ENCODE measurements at places on chromosomes 3 and 15.
A peak's percentile ranks its signal among the peaks of the same experiment; 100 is the strongest.

- DNase-seq = no peak
These were observed 94.3 kb upstream of the SNRPA1 start for GRCh38 chr15:101389362-101389761.

DNA sequence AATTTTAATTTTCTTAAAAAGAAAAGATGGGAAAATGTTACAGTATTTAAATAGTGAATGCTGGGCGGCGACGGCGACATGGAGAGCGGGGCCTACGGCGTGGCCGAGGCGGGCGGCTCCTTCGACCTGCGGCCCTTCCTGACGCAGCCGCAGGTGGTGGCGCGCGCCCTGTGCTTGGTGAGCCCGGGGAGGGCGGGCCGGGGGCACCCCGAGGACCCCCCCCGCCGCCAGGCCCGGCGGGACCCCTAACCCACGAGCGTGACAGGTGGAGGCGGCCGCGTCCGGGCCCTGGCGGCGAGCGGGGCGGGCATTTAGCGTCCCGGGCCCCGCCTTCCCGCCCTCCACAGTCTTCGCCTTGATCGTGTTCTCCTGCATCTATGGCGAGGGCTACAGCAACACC lies 38.4 kb upstream of the GOLGA8J start:
- no peak for DNase-seq

GRCh38 chr15:99439524-99439835 lies 126.3 kb upstream of the MEF2A start:
- no peak for DNase-seq

DNA sequence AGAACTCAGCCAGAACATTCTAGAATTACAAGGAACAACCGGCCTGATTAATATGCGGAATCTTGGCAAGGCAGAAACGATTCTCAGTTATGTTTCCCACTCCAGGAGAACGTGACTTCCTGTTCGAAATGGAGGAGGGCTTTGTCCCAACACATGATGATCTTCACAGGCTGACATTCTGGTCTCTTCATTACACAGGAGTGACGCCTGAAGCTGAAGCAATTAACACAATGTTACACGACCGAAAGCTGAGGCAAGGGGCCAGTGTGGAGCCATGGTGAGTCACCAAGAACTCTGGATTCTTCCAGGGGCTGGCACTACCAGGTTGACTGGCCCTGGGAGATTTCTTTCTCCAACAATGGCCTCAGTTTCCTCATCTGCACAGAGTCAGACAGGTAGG lies 40.9 kb downstream of the RFTN1 start:
- DNase-seq = no peak

DNA sequence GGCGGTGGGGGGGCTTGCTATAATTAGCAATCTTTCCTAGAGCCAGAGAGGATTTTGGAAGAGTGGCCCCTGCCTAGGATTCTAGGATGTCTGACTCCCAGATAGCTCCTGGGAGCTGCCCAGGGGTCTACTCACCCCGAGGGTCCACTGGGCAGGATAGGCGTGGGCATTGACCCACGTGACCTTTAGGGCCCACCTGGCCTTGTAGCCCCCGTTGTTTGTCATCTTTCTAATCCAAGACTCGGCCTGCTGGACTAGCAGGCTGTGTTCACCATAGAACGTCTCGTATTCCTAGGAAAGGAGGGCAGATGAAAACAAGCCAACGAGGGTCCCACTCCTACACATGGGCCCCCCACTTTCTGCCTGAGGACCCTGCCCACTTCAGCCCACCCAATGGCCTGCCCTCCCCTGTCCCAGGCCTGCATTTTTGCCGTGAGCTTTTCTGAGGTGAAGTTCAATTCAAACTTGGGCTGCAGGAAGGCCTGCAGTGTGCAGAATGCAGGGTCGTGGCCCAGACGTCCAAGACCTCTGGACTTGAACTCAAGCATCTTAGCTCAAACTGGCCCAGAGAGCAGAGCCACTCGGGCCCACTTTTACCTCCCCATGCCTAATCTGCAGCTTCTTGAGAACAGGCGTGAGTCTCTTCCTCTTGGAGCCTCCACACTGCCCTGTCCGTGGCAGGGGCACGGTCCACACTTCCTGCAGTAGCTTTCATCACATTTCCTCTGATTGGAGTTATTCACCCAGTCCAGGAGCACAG lies 41.5 kb downstream of the MUC4 start:
- no peak for DNase-seq

DNA sequence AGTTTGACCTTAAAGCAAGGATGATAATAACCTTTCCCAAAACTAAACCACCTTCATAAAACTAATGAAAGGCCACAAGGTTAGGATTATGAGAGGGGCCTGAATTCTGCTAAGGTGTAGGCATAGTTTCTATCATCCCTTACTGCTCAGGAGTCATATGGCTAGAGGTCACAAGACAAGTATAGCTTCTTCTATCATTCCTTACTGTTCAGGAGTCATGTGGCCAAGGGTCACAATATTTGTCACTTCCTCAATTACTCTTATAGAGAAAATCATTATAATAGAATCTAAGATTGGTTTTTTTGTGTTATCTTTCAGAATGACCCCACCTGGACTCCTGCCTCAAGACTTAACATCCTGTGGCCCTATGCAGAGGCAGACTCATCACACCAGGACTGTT lies 36.6 kb downstream of the HERC1 start:
- DNase-seq = no peak

DNA sequence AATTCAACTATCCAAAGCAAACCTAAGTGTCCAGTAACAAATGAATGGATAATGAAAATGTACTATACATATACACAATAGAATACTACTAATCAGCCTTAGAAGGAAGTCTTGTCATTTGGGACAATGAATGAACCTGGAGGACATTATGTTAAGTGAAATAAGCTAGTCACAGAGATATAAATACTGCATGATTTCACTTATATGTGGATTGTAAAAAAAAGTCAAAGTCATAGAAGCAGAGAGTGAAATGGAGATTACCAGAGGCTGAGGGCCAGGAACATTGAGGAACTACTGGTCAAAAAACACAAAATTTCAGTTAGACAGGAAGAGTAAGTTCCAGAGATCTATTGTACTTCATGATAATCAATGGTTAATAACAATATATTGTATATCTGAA lies 33.6 kb downstream of the MYO5A start:
- no peak for DNase-seq

- peak; percentile 69 for DNase-seq
These were observed 775 bp downstream of the C3orf33 start for GRCh38 chr3:155805204-155805801.

DNA sequence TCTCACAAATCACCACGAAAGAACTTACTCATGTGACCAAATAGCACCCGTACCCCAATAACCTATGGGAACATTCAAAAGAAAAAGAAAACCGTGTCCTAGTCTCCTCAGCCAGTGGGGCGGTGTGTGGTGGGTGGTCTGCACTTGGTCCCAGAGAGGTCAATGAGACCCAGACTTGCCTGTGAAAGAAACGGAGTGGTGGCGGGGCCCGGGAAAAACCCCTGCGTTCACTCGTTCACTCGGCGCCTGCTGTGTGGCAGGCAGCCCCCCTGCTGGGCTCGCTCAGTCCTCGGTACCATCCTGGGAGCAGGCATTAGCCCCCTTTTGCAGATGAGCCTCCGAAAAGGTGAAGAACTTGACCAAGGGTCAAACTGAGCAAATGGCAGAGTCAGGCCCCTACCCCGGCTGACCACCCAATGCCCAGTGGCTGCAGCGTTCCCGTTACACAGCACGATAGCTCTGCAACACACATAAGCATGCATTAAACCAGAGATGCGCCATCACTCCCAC lies 36.0 kb downstream of the ZDHHC19 start:
- no peak for DNase-seq

DNA sequence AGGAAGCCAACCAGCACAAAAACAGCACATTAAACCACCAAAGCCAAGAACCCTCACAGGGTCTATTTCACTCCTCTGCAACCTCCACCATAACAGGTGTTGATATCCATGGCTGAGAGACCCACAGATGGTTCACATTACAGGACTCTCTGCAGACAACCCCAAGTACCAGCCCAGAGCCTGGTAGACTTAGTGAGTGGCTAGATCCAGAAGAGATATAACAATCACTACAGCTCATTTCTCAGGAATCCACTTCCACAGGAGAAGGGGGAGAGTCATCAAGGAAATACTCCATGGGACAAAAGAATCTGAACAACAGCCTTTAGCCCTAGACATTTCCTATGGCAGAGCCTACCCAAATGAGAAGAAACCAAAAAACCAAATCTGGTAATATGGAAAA lies 168.1 kb upstream of the CD96 start:
- DNase-seq = no peak

DNA sequence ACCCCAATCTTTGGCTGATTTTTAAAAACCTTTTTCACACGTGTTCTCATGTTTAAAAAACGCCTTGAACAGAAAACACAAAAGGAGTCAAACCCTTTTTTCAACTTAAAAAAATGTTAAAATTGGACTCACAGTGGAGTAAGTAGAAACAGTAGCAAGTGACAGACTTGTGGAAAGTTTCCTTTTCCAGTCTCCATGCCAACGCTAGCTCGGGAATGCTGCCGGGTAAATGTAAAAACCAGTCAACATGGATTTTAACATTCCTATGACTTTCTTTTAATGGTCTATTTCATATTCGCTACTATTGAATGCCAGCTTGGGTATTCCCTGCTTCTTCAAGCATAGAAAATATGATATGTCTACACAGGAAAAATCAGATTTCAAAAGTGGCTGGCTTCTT lies 1.6 kb upstream of the PROK2 start:
- no peak for DNase-seq

DNA sequence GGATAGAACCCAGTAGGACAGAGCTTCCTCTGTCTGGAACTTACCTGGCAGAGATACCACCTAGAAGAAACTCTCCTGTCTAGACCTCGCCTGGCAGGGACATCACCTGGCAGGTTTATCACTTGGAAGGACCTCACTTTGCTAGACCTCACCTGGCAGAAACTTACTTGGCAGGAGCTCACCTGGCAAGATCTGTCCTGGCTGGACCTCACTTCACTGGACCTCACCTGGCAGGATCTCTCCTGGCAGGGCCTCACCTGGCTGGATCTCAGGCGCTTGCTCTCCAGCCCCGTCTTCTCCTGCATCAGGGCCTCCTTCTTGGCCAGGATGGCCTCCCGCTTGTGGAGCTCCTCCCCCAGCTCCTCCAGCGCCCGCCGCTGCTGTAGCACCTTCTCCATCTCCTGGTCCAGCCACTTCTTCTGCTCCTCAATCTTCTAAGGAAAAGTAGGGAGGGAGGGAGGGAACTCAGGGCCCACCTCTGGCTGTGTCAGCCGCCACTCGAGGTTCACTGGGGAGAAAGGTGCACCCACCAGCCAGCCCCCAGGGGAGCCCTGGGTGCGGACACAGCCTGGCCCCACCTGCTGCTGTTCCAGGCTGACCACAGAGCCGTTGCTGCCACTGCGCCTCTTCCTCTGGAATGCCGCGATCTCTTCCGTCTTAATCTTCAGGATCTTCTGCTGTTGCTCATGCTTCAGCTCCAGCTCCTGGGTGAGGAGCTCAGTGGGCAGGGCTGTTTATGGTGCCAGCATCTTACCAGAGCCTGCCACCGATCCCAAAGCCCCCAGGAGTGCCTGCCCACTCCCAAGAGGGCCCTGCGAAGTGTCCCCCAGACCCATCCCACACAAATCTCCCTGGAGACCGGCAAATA lies 22.5 kb downstream of the KIF7 start:
- no peak for DNase-seq

GRCh38 chr15:70323111-70323851 lies 225.6 kb upstream of the TLE3 start:
- DNase-seq = no peak

GRCh38 chr15:99009741-99010330 lies 2.2 kb upstream of the PGPEP1L start:
- no peak for DNase-seq

GRCh38 chr15:88124199-88124598 lies 132.3 kb downstream of the NTRK3 start:
- no peak for DNase-seq

DNA sequence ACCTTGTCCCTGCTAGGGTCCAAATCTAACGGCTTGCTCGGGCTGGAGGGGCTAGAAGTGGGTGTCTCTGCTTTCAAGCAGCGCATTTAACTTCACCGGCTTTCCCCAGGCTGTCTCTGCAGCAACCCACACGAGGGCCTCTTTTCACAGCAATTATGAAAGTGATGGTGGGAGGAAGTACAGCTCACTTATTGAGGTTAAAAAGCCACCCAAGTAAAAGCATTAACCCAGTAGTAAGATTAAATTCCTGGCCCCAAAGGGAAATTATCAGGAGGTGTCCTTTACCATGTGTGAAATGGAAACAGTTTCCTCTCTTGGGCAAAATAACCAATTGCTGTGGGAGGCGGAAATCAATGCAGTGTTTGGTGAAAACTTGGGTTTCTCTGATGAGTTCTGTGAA lies 41.1 kb downstream of the NGRN start:
- DNase-seq = peak; percentile 38

DNA sequence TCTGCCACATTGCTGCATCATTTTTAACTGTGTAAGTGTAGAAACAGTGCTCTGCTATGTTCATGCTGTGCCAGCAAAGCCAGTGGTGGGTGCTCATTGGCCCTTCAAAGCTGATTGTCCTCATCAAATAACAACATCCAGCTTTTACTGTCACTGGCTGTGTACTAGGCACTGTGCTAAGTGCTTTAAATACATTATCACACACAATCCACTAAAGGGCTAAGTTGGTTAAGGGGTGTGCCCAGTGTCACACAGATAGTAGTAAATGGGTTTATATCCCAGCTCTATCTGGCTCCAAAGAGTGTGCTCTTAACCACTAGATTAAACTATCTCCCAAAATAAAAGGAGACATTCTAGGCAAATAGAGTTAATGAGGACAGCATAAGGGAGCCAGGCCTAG lies 7.7 kb downstream of the TUBGCP4 start:
- DNase-seq = no peak

- no peak for DNase-seq
These were observed 68.0 kb upstream of the ONECUT1 start for GRCh38 chr15:52857937-52858781.

DNA sequence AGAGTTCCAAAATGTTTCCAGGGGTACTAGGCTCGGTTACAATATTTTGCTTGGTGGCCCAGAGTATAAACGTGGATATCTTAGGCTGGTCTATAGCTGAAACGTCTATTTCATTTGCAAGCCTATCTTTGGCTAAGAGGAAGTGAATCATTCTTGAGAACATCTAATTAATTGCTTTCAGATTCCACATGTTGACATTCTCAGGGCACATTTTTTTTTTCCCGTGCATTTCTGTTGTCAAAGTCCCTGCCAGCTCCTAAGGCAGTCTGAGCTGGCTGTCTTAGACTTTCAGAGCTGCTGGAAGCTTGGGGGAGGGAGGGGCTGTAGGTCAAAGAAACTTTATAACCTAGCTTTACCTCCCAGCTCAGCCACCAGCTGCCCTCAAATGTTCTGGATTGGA lies 23.2 kb upstream of the LAMP3 start:
- DNase-seq = no peak

DNA sequence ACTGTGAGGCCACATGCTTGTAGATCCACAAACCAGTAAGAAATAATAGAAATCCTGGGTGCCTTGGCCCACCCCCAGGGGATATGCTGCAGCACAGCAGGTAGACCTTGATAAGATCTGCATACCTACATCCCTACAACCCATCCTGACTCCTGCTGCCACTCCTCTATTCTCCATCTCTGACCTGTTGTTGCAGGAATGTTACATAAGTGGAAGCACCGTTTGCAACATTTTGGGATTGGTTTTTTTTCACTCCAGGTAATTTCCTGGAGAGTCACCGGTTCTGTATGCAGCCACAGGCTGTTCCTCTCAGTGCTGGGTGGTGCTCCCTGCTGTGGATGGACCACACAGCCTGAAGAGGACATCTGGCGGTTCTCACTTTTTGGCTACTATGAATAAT lies 16.1 kb upstream of the CSPG5 start:
- no peak for DNase-seq

Data from Kasumi-1 (cell line).